ENCODE measurements at places on chromosomes 7 and 10.

DNA sequence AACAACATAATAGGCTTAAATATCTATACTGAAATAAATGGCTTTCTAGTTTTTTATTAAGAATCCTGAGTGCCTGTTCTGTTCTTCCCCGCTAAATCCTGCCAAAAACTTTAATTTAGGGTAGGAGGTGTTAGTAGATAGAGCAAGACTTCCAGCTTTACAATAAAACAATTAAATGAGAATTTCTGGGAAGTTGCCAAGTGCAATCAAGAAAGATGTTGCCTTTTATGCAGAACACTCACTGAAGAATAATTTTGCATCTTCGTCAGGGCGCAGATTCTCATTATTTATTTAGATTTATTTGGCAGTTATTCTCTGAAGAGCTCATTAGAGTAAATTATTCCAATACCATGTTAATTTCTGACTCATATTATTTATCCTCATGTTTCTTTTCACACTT is 103.2 kb upstream of the GPR141 start:
- DNase-seq, result no peak

DNA sequence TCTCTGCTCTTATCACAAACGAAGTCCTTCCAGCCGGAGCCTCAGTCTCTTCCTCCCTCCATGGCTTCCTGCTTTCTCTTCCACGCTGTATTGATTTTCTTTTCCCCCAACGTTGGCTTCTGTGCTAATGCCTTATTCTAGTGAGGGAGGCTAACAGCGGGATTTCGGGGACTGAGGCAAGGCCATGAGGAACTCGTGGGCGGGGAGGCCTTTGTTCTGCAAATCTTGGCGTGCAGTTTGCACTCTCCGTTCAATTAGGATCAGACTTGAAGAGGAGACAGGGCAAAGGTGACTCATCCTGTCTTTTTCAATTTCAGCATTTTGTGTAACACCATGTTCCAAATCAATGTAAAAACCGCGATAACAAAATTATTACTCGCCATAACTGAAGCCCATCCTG is 25.3 kb downstream of the EN2 start:
- no peak for DNase-seq

GRCh38 chr10:70405037-70405824 is 1.3 kb downstream of the EIF4EBP2 start:
- DNase-seq, result no peak

DNA sequence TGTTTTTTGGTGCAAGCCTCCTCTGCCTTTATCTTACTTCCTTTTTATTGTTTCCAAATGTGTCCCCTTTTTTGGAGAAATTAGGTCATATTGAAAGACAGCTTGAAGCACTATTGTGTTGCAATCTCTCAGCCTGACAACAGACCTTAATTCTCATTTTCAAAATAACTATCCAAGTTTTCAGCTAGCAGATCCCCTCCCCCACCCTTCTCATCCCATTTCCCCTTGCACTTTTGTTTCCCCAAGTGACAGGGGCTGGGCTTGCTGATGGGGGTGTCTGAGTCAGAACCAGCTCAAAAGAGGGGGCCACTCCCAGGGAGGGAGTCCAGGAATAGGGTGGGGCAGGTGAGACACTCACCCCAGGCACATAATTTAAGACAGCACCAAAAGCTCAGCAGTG is 75.3 kb downstream of the MKI67 start:
- DNase-seq, result no peak

DNA sequence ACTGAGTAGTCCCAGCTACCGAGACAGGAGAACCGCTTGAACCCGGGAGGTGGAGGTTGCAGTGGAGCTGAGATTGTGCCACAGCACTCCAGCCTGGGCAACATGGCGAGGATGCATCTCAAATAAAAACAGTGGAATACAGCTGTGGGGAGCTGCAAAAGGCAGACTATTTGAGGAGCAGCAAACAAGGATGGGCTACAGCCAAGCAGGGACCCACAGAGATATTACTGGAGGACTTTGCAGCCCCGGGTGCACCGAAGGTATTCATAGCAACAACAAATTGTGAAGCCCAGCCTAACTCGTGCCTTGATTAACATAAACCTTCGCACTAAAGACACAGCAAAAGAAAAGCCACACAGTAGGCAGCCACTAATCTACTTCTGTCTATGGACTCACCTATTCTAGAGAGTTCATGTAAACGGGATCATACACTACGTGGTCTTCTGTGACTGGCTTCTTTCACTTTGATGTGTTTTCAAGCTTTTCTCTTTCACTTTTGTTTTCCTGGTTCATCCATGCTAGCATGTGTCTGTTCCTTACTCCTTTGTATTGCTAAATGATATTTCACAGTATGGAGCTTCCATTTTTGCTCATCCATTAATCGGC is 34.0 kb downstream of the PODXL start:
- DNase-seq, result no peak

DNA sequence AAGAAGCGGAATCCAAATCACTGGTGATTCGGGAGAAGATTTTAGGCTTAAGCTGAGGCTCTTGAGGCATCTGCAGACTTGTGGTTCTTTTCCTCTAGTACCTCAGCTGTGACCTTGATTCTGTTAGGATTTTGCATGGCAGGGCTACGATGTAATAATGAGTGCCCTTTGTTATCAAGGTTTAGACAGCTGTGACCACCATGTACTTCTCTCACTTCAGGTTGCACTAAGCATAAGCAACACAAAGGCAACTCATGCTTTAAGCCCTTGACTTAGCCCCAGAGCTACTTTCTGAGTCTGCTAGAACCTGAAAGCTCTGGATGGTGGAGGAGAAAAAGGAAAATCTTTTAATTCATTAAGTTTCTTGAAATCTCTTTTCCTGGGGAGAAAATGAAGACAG is 1052.3 kb upstream of the PHF14 start:
- no peak for DNase-seq

- no peak for DNase-seq
Measured at GRCh38 chr10:12375076-12375504, 25.7 kb downstream of the CAMK1D start.

DNA sequence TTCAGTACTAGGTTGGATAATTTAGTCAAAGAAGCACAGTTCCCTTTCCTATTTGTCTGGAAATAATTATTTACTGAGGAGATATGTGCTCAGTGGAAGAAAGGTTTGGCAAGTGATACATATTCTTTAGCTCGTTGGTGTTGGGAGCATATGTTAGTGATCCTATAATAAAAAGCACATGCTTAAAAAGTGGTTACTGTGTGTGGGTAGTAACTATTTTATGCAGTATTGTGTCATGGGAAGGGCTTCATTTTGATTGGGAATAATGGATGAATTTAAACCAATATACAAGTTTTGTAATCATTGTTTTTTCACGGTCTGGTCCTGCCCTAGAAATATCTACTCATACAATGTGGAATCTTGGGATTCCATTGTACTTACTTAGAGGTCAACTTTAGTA is 188.7 kb upstream of the PPP1R3A start:
- DNase-seq, result no peak

GRCh38 chr7:70512761-70513160 is 619.2 kb upstream of the GALNT17 start:
- no peak for DNase-seq
